CD4-positive, alpha-beta T cell (primary cell): ENCODE measurements at places on chromosomes 7 and 10.

DNA sequence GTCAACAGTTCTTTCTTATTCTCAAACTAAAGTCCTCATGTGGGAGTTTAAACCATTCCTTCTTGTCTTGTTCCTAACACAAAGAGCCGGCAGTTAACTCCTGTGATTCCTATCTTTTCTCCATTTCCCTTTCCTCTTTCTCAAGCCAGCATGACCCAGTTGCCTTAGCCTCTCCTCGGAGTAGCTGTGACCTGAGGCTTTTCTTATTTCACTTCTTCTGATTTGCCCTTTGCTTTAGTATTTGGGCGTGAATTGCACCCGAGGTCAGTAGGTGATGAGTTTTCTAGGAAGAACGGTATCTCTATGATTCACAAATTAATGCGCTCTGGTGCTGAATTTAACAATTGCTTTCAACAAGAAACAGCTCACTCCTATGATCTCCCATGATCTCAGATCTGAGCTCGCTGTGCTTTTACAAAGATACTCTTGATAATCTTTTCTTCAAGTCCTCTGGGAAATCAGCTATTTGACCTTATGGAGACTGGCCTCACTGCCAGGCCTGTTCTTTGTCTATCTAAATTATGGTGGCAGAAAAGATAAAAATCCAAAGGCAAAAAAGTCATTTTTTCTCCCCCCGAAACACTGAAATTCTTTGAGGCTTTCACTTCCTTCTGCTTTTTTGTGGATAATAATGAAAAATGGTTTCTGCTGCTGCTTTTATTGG is 184.6 kb downstream of the JCAD start:
- DNase-seq = no peak

- no peak for DNase-seq
These were observed 459.0 kb downstream of the SH2D4B start for GRCh38 chr10:80996615-80997193.

DNA sequence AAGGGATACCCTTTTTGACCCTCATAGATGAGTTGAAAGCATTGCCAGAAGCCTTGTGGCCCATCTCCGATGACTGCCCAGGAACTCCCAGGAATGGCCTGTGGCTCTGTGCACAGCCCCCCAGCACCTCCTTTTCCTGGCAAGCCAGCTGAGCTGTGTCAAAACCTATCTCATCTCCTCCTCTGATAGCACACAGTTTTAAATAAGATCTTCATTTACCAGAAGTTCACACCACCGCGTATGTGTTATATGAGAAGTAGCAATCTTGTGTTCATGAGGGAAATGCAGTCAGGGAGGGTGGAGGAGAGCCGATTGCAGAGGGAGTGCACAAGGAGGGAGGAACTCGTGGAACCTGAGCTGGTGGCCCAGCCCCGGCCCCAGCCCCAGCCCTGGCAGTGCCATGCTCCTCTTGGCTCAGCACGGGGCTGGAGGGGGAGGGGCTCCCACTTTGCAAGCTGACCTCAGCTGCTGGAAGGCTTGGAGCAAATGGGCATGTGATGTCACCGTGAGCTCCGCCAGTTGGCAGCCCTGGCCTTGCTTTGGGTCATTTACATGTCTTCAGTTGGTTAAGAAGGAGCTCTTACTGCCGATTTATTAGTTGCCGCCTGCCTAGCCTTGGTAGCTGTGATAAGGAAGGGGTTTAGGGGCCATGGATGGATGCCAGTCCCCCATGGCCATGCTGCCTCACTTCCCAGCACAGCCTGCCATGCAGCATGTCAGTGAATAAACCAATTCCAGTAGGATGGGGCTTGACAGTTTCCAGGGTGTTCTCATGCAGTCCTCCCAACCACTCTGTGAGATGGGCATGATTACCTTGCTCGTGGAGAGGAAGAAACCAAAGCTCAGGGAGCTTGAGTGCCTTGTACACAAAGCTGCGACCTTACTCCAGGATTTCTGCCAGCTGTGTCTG is 20.0 kb downstream of the UNC5B start:
- no peak for DNase-seq

- no peak for DNase-seq
These were observed 134.1 kb downstream of the LRMDA start for GRCh38 chr10:75565286-75566251.

DNA sequence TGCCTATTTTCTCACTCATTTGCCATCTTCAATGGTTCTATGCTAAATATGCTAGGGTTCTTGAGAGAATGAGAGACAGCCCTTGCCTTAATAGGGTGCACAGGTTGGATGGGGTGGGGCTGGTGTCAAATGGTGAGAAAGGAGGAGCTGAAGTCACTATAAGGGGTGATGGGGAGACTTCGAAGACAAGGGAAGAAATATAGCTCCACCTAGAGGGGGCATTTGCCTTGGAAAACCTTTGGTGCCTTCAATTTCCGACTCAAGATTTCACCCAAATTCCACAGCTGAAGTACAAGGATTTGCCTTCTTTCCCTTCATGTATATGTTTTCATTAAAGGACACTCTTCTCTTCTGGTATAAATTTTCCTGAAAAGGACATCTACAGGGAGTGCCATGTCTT is 5.6 kb downstream of the PTN start:
- no peak for DNase-seq

GRCh38 chr7:149071641-149072437 is 18.7 kb downstream of the ZNF786 start:
- peak; percentile 44 for DNase-seq

GRCh38 chr10:120599200-120599724 is 142.2 kb downstream of the PLPP4 start:
- DNase-seq = no peak

GRCh38 chr7:158384746-158385145 is 202.9 kb downstream of the PTPRN2 start:
- no peak for DNase-seq

GRCh38 chr10:96896884-96897589 is 64.9 kb downstream of the LCOR start:
- DNase-seq = no peak

- DNase-seq = no peak
These were observed 250.4 kb downstream of the FZD1 start for GRCh38 chr7:91514591-91514990.

- DNase-seq = no peak
These were observed 49.4 kb downstream of the GPR26 start for GRCh38 chr10:123715546-123715945.

DNA sequence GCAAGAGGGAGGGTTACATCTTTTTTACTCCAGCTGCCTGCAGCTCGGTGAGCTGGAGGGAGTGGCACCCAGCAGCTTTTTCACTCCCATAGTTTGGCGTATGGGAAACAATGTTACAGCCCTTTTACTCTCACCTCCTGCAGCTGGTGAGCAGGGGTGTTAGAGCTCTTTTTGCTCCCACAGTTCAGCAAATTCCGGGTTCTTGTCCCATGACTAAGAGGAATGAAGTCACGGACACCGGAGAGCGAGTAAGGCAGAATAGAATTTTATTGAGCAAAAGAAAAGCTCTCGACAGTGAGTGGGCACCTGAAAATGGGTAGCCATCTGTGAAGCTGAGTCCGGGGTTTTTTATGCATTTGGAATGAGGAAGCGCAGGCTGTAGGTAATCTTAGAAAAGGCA is 446.6 kb downstream of the GFRA1 start:
- no peak for DNase-seq

- no peak for DNase-seq
These were observed 1.1 kb downstream of the RADIL start for GRCh38 chr7:4882169-4883032.

- no peak for DNase-seq
These were observed 13.2 kb downstream of the SGPL1 start for GRCh38 chr10:70828923-70829322.

DNA sequence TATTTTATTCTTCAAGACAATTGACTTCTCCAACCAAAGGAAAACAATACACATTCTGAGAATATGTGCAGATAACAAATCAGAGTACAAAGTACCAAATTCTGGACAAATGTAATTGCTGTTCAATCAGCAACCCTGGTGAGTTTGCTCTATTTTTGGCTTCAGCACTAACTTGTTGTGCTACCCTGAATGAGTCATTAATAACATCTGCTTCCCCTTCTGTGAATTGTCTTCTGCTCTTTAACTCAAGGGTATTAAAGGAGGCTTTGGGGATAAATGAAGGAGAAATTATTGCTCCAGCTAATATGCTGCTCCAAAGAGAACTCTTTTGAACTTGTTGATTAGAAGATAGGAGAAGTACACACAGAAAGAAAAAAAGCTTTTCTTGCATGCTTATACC is 459.3 kb downstream of the HTR7 start:
- no peak for DNase-seq

- no peak for DNase-seq
These were observed 6.6 kb downstream of the AIFM2 start for GRCh38 chr10:70125918-70126552.
